ENCODE measurements at places on chromosomes 3 and 15. TPM values are rescaled to one million over a fixed set of nuclear protein-coding genes. Genes with fewer than 3 reads are reported as not detected.

ZNF385D gene
- total RNA-seq, result 11.5 TPM

PTX3 gene
- 216 TPM for total RNA-seq

KBTBD13 gene
- total RNA-seq, result not detected

NR2F2 gene
- total RNA-seq, result 15.5 TPM

GOLGA8G gene
- not detected for total RNA-seq
